Adrenal gland (tissue), 19 donors: ENCODE measurements at places on chromosomes 3 and 15.
A peak's percentile ranks its signal among the peaks of the same experiment; 100 is the strongest.

DNA sequence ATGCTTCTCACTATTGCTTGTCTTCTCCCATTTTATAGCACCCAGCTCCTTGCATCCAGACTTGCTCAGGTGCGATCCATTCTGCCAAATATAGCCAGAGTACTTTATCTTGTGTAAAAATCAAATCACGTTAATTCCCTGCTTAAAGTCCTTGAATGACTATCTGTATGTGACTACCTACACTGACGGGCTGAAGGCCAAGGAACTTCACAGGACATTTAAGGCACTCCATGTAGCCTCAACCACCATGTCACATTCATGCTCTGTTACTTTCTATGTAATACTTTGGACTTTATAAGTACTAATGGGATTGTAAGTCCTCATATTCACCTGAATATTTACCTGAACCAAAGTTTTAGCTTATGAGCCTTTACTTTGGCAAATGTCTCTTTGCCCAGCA is 489.9 kb downstream of the MECOM start:
- DNase-seq, result no peak

- no peak for DNase-seq
Measured at GRCh38 chr3:78845605-78846004, 922.2 kb downstream of the ROBO1 start.

DNA sequence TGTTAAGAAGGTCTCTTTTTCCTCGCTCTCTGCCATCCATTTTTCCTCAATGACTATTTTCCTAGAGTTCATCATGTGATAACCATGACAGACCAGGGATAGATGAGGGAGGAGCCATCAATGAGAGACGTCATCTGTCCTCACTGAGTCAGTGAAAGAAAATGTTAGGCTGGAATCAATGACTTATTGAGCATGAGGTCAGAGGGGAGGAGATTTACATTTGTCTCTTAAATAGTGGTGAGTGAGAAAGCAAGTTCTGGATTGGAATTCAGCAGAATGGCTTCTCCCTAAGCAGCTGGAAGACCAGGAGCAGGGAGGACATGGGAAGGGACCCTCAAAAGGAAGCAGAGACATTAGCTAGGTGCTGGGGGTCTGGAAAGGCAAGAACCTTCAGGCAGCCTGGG is 28.2 kb upstream of the USP3 start:
- no peak for DNase-seq

DNA sequence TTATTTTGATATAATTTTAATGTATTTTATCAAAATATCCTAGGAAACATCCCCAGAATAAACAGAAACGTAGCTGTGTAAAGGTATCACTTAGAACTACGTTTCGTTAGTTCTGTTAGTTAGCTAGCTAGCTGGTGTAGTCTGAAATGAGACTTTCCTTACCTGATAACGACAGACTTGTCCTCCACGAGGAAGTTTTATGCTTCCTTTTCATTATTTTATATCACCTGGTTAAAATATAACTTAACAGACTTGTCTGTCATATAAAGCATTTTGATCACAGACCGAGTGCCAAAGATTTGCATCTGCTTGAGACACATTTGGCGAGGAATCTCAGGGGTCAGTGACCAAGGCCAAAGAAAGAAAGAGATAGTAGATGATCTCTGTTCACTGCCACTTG is 829.5 kb downstream of the VGLL3 start:
- no peak for DNase-seq

DNA sequence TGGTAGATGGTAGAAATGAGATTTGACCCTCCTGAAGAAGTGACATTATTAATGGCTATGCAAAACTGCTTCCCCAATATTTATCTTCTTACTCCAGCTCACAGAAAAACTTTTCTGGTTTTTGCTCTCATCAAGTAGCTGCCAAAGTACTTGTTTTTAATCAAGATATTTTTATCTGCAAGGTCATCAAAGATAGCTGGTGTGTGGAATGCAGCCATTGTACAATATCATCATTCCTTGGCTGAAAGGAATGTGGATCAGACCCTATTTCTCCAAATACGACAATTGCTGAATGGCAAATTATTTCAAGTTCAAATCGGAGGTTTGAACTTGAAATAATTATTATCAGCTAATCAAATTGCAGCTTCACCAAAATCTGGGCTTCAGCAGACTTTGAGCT is 126.9 kb upstream of the SLC7A14 start:
- no peak for DNase-seq

- DNase-seq, result no peak
Measured at GRCh38 chr3:135238236-135238830, 443.3 kb downstream of the EPHB1 start.

- DNase-seq, result no peak
Measured at GRCh38 chr3:159821110-159821509, 167.5 kb upstream of the IL12A start.

GRCh38 chr3:85495602-85496001 is 536.8 kb downstream of the CADM2 start:
- DNase-seq, result no peak

- DNase-seq, result peak; percentile 57
Measured at GRCh38 chr3:151347432-151347831, 18.1 kb upstream of the P2RY13 start.

DNA sequence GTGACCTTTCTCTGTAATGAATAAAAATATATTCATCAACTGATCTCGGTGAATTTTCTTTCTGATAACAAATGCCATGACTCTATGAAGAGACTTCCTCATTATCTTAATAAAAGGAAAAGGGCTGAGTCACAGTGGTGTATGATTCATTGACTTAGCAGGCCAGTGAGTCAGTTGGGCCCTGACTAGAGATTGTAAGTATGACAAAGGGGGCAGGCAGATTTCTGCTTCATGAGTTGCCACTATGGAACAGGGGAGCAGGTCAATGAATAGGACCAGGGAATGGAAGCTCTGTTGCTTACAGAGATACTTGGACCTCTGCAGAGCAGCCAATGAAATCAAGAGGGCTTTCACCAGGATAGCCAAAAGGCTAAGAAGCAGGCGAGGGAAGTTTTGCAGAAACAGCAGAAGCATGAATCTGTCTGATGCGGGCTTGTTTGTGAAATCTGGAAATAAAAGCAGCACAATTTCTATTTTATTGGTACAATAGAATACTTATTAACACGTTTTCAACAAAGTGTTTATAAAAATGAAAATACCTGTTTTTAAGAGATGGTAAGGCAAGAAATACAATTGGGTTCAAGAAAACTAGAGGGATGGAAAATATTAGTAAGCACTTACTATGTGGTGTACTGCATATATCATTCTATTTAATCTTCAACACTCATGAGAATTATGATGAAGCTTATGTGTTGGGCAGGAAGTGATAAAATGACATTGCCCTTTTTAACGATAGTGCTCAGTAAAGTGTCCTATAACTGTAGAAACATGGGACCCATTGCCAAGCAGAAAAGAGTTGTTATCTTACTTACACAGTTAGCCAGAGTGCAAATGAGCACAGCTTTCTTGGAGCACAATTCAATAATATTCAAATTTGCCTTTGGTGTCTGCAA is 169.8 kb upstream of the MYRIP start:
- peak; percentile 77 for DNase-seq

GRCh38 chr3:188126934-188127333 is 27.0 kb upstream of the LPP start:
- DNase-seq, result no peak

DNA sequence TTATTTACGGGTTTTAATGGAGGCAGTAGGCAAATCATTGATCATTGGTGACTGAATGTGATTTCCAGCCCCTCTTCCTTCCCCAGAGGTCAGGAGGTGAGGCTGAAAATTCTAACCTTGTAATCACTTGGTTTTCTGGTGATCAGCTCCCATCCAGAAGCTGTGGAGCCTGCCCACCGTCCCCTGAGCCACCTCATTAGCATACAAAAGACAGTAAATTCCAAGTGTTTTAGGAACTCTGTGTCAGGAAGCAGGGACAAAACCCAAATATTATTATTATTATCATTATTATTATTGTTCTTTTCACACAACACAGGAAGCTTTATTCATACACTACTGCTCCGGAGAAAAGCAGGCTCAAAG is 18.2 kb downstream of the FOXB1 start:
- DNase-seq, result no peak

- peak; percentile 88 for DNase-seq
Measured at GRCh38 chr15:80160570-80161156, 7.9 kb downstream of the FAH start.

GRCh38 chr3:52194485-52195290 is 3.3 kb upstream of the ALAS1 start:
- DNase-seq, result peak; percentile 90

DNA sequence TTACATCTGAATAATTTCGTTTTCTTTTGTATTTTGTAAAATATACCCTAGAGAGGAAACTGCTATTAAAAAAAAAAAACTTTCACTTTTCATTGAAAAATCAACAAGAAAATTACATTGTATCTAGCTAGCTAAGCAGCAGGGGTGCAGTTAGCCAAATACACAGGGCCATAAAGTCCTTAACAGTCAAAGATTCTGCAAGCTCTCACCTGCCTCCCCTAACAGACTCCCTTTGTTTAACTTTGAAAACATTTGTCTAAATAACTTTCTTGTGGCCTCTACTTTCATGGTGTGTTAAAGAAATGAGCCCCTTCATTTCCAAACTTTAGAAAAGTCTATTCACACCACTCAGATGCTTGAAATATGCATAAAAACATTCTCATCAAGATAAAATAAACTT is 23.3 kb downstream of the CBLB start:
- DNase-seq, result no peak

GRCh38 chr3:41126961-41127360 is 72.3 kb upstream of the CTNNB1 start:
- no peak for DNase-seq

GRCh38 chr3:115671761-115672455 is 48.6 kb downstream of the GAP43 start:
- DNase-seq, result peak; percentile 14

DNA sequence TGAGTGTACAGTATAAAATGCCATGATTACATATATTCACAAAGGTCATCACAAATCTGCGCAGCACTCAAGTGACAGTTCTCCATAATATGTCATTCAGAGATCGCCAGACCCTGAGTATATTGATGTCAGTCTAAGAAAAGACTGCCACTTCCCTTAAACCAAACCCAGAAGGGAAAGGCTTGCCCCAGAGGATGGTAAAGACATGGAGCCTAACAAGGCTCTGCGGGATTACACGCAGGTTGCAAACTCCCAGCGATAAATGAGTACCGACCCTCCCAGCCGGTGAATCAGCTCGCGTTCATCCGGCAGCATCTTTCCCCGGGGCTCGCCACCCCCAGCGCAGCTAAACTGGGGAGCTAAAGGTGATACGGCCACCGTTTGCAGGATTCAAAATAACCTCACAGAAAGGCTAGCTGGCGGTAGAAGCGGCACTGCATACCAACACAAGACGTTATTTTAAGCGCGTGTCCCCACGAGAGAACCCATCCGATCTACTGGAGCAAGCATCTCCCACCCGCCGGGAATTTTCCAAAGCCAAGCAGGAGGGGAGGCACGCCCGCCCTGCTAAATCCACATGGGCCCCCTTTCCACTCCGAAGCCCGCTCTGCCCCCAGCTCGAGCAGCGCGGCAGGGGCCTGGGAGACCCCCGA is 643 bp downstream of the MYO5A start:
- peak; percentile 39 for DNase-seq

DNA sequence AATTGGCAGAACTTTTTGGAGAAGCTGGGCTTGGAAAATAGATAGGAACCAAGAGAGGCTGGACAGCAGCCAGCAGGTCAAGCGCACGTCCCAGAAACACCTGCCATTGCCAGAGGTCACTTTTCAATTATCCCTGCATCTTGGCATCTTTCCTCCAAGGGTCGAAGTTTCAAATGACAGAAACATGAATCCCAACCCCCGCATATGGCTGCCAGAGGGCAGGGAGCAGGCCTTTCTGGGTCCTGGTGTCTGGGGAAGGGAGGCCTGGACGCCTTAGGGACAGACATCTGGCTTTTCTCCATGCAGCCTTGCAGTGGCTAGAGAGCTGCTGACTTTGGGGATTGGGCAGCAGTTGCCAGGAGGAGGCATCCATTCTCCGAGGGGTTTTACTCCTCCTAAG is 164.5 kb upstream of the TPM1 start:
- DNase-seq, result no peak

DNA sequence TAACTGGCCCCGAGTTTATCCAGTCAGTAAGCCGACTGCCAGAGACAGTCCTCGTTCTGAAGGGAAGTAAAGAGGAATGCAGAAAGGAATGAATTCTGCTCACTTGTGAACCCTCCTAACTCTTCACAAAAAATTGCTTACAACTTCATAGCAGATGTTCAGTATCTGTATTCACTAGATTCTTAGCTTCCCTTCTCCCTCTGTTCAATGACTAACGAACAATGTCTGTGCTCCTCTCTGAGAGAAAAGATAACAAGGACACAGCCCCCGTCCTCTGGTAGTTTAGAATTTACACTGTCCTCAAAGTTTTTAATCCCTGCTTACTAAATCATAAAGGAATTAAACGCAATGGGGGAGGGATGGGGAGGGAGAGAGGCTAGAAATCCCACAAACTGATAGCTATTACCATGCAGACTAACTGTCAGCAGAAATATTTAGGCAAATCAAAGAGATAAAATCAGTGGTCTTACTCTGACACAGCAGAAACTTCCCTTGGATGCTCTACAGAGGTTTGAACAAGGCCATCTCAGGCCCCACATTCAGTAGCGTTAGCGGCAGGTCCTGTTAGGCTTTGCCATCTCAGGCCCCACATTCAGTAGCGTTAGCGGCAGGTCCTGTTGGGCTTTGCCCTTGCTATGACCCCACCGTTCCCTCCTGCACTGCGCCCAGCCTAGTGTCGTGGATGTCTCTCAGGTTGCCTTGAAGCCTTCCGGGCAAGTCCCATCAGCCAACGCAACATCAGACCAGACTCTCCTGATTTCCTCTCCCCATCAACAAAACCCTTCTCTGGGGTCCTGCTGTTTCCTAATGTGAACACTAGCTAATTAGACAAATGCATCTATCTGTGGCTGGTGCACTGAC is 23.4 kb downstream of the NRROS start:
- no peak for DNase-seq

- no peak for DNase-seq
Measured at GRCh38 chr15:81481346-81481745, 107.3 kb upstream of the TMC3 start.

DNA sequence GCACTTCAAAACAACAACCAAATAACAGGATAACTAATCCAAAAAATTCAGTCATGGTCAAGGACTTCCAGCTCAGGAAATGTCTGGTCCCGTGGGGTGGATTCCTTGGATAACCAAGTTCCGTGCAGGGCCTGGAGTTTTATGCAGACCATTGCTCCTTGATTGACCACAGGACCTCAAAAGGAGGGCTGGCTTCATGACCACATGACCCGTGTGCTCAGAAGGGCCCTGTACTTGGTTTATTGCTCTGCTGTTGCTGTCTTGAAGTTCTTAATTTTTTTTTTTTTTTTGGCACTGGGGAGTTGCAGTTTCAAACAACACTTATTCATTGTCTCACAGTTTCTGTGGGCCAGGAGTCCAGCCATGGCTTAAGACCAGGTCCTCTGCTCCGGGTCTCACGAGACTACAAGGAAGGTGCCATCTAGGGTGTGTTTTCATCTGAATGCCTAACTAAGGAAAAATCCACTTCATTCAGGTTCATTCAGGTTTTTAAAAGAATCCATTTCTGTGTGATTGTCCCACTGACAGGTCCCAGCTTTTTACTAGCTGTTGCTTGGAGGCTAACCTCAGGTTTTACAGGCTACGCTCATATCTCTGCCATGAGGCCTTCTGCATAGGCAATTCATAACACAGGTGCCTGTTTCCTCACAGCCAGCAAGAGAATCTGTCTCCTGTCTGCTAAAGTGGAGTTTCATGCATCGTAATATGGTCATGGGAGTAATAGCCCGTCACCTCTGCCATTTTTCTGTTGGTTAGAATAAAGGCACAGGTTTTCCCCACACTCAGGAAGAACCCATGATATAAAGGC is 65.3 kb downstream of the FLNB start:
- peak; percentile 18 for DNase-seq
